Endothelial cell of umbilical vein (primary cell): ENCODE measurements at places on chromosomes 2 and 18. TPM values are rescaled to one million over a fixed set of nuclear protein-coding genes. Genes with fewer than 3 reads are reported as not detected.

GRCh38 chr2:8922431-8922830 is 81.1 kb downstream of the MBOAT2 start:
- peaks cover 3% of the 10 kb centered on the region for H3K4me1 ChIP-seq
- no peaks in the 10 kb centered on the region for H3K36me3 ChIP-seq
- no peak overlapping the region for H3K27ac ChIP-seq

Gene ELOA2
- not detected in 2 replicates for total RNA-seq

- no peak overlapping the region for H3K4me3 ChIP-seq
- no peak overlapping the region for H3K27ac ChIP-seq
- peaks cover 2% of the 10 kb centered on the region for H3K4me1 ChIP-seq
- H3K36me3 ChIP-seq: peaks cover 2% of the 10 kb centered on the region
- no peaks in the 10 kb centered on the region for H3K27me3 ChIP-seq
- DNase-seq: no peak
These were observed 9.0 kb upstream of the GAL3ST2 start for GRCh38 chr2:241767464-241768250.

Gene PLCL1
- total RNA-seq: 3.4 and 5.1 TPM in 2 replicates

Gene SCYGR6
- not detected in 2 replicates for total RNA-seq

DNA sequence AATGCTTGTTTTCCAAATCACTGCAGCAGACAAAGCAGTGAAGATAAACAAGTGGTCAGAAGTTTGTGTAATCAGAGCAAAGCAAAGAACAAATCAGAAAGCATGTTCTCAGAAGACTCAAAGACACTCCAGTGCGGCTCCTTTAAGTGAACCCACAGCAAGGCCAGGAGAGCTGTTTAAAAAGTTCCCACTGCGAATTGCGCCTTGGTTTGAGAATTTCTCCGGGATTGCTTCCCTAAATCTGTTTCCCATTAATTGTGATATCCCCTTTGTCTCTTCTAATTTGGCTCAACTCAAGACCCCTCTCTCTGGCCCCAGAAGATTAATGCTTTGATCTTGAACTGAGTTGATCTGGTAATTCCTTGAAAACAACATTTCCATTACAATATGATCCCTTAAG is 122.4 kb upstream of the BCL2L11 start:
- no peaks in the 10 kb centered on the region for H3K36me3 ChIP-seq
- DNase-seq: no peak
- peaks cover 35% of the 10 kb centered on the region for H3K27me3 ChIP-seq
- no peaks in the 10 kb centered on the region for H3K4me1 ChIP-seq

DNA sequence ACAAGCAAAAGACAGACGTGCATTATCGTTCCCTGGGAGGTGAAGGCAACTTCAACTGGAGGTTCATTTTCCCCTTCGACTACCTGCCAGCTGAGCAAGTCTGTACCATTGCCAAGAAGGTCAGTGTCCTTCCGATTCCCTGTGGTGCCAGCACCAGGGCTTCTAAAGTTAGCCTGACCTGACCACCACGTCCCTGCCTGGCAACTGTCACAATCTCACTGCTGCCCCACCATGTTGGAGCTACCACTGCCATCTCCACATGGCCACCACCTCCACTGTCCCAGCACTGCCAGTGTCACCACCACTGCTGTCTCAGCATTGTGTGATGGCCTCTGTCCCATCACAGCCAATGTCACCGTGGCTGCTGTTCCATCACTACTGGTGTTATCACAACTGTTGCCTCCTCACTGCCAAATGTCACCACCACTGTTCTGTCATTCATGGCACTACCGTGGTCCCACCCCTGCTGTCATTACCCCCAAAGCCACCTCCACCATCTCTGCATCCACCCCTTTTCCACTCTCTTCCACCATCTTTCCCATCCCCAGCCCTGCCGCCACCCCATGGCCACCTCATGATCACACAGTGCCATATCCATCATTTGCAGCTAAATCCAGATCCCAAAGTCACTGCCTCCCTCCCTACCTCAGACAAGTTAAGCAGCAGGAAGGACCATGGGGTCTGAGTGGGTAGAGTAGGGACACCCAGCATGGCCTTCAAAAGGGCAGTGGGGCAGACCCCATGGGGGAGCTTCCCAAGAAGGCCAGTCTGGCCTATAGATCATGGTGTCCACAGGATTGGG is 216.5 kb downstream of the DYSF start:
- no peak overlapping the region for H3K27ac ChIP-seq
- H3K36me3 ChIP-seq: peaks cover 39% of the 10 kb centered on the region
- DNase-seq: no peak
- no peak overlapping the region for H3K4me3 ChIP-seq
- H3K4me1 ChIP-seq: no peaks in the 10 kb centered on the region

GRCh38 chr18:47877892-47878291 is 52.6 kb downstream of the SMAD2 start:
- no peaks in the 10 kb centered on the region for H3K4me1 ChIP-seq
- H3K36me3 ChIP-seq: no peaks in the 10 kb centered on the region
- no peak for DNase-seq
- H3K4me3 ChIP-seq: no peak overlapping the region
- no peak overlapping the region for H3K27ac ChIP-seq
- H3K27me3 ChIP-seq: no peaks in the 10 kb centered on the region

Gene ALLC
- not detected in 2 replicates for total RNA-seq

DNA sequence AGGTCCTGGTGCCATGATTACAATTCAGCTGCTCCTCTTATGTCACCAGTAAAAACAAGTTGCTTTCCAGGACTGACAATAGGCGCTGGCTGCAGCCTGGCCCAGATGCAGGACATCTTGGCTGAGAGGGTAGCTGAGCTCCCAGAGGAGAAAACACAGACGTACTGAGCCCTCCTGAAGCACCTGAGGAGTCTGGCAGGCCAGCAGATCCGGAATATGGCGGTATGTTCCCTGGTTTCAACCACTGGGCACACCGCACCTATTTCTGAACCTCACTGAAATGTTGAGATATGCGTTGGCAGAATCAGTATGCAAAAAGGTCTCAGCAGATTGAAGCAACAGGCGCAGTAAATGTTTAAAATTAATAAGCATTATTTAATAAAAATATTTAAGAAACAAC is 73.1 kb upstream of the BZW1 start:
- H3K27me3 ChIP-seq: no peaks in the 10 kb centered on the region
- peaks cover 9% of the 10 kb centered on the region for H3K4me1 ChIP-seq
- H3K27ac ChIP-seq: no peak overlapping the region
- H3K4me3 ChIP-seq: no peak overlapping the region

Gene ERFE
- total RNA-seq: 0.46 and 1.2 TPM in 2 replicates
